Muscle of leg (tissue), 16 donors: ENCODE measurements at places on chromosomes 16 and 17. TPM values are rescaled to one million over a fixed set of nuclear protein-coding genes. Genes with fewer than 3 reads are reported as not detected.
A peak's percentile ranks its signal among the peaks of the same experiment; 100 is the strongest.

DNA sequence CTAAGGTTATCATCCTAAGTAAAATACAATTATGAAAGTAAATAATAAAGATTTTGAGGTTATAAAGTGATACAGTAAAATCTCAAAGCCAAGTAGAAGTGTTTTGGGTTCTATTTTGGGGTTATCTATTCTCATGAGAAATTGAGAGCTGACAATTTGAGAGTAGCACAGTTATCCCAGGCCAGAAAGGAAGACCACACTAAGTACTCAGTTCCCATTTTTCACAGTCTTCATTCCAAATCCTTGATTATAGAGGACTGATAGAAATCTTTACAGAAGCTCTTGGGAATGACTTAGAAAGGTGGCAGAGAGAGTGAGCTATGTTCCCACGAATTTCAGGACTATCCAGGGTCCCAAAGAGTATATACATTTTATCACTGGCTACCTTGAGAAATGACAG, 4.6 kb downstream of the GFOD2 start:
- no peak for DNase-seq
- no peak overlapping the region for H3K4me3 ChIP-seq
- H3K27ac ChIP-seq: no peak overlapping the region
- peaks cover 8% of the 10 kb centered on the region for H3K4me1 ChIP-seq
- H3K36me3 ChIP-seq: peaks cover 7% of the 10 kb centered on the region
- H3K27me3 ChIP-seq: no peaks in the 10 kb centered on the region

DNA sequence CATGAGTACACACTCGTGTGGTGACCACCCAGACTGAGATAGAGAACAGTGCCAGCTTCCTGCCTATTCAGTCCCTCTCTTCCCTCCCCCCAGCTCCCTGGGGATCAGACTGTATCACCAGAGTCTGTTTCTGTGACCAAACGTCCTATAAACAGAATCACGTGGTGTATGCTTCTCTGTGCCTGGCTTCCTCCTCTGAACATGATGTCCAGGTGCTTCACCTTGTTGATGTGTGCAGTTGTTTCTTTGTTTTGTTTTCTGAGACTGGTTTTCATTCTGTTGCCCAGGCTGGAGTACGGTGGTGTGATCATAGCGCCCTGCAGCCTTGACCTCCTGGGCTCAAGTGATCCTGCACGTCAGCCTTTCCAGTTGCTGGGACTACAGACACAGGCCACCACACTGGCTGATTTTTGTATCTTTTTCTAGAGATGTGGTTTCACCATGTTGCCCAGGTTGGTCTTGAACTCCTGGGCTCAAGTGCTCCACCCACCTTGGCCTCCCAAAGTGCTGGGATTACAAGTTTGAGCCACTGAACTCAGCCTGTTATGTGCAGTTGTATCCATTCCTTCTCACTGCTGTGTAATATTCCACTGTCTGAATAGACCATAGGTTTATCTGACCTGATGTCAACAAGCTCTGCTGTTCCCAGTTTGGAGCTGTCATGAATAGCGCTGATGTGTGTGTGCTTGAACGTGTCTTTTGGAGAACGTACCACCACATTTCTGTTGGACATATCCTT, 28.9 kb upstream of the PRM1 start:
- no peak for DNase-seq
- H3K27me3 ChIP-seq: no peaks in the 10 kb centered on the region
- no peak overlapping the region for H3K27ac ChIP-seq

DNA sequence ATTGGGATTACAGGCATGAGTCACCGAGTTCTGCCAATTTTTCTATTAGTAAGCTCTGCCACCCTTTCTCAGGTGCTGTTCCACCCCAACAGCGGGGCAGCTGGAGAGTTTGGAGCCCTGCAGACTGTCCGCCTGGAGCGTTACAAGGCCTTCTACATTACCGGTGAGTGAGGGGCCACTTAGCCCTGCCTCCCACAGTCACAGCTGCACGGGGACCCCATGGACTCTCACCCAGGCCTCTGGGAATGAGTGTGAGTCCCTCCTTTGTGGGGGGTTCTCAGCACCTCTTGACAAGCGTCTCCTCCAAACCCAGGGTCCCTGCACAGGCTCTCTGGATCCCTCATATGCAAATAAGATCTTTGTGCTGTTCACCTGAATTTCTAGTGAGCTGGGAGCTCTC, 56.0 kb downstream of the WIPI1 start:
- H3K4me1 ChIP-seq: peaks cover 14% of the 10 kb centered on the region
- no peak overlapping the region for H3K27ac ChIP-seq
- DNase-seq: no peak
- H3K36me3 ChIP-seq: no peaks in the 10 kb centered on the region
- H3K27me3 ChIP-seq: no peaks in the 10 kb centered on the region
- H3K4me3 ChIP-seq: no peak overlapping the region

DNA sequence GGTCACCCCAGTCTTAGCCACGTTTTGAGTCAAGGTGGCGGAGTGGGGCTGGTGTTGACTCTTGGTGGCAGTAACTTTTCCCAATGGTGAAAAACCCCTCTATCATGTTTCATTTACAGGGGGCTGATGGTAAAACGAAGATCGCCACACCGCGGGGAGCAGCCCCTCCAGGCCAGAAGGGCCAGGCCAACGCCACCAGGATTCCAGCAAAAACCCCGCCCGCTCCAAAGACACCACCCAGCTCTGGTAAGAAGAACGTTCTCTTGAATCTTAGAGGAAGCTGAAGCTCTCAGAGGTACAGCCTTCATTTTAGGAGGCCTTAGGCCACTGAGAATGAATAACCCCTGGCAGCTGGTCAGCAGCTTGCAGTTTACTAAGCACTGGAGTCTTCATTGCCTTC, 7.7 kb upstream of the STH start:
- H3K27me3 ChIP-seq: no peaks in the 10 kb centered on the region
- H3K4me1 ChIP-seq: peaks cover 20% of the 10 kb centered on the region
- H3K27ac ChIP-seq: no peak overlapping the region
- no peak for DNase-seq
- no peaks in the 10 kb centered on the region for H3K36me3 ChIP-seq
- no peak overlapping the region for H3K4me3 ChIP-seq

- H3K4me3 ChIP-seq: no peak overlapping the region
- H3K36me3 ChIP-seq: no peaks in the 10 kb centered on the region
- no peaks in the 10 kb centered on the region for H3K27me3 ChIP-seq
- no peak for DNase-seq
Observed at GRCh38 chr16:10156099-10156498, 26.1 kb downstream of the GRIN2A start.

- no peak overlapping the region for H3K27ac ChIP-seq
- peaks cover 18% of the 10 kb centered on the region for H3K27me3 ChIP-seq
- peaks cover 23% of the 10 kb centered on the region for H3K4me1 ChIP-seq
- peak; percentile 86 for DNase-seq
Observed at GRCh38 chr17:36482611-36483504, 3.6 kb upstream of the ZNHIT3 start.

- peaks cover 24% of the 10 kb centered on the region for H3K27me3 ChIP-seq
- no peaks in the 10 kb centered on the region for H3K36me3 ChIP-seq
- peaks cover 9% of the 10 kb centered on the region for H3K4me1 ChIP-seq
Observed at GRCh38 chr16:67326472-67327309, at the start of the genes KCTD19 and LRRC36. Gene KCTD19 (minus strand): TSS chr16:67326741. CDS start chr16:67326707, 34 bp downstream. Gene LRRC36 (plus strand): TSS chr16:67326815. CDS start chr16:67326863, 48 bp downstream.

DNA sequence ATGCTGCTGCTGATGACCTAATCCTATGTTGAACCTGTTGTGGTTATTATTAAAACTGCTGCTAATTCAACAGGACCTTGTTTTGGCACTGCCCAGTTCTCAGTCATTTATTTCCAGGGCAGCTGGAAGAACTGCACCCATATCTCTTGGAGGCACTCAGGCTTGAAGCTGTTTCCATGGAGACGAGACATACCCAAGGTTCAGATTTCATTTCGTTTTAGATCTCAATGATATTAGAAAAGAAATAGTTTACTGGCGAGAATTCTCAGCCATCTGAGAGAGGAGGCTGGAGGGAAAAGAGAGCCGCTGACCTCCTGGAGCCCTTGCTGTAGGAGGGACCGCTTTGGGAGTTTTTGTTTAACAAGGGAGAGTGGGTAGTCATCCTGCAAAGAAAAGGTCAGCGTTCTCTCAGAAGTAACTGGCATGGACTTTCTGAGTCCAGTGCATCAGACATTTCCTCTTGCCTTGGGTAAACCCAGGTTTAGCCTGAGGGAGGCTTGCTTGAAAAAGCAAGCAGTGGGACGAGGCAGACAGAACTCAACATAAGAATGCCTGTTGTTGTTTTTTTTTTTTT, 75.4 kb downstream of the YPEL2 start:
- peaks cover 11% of the 10 kb centered on the region for H3K4me1 ChIP-seq
- DNase-seq: peak; percentile 40
- H3K27ac ChIP-seq: peak overlapping the region; percentile 2
- H3K4me3 ChIP-seq: no peak overlapping the region
- peaks cover 3% of the 10 kb centered on the region for H3K36me3 ChIP-seq

GRCh38 chr17:44555099-44555498, 2.2 kb upstream of the FZD2 start:
- H3K4me1 ChIP-seq: peaks cover 23% of the 10 kb centered on the region
- H3K27me3 ChIP-seq: peaks cover 18% of the 10 kb centered on the region
- no peak overlapping the region for H3K4me3 ChIP-seq
- DNase-seq: peak; percentile 41

- H3K27ac ChIP-seq: no peak overlapping the region
- H3K27me3 ChIP-seq: no peaks in the 10 kb centered on the region
- no peaks in the 10 kb centered on the region for H3K4me1 ChIP-seq
- H3K36me3 ChIP-seq: peaks cover 2% of the 10 kb centered on the region
- no peak for DNase-seq
Observed at GRCh38 chr17:59954856-59955255, 9.7 kb downstream of the RNFT1 start.

DNA sequence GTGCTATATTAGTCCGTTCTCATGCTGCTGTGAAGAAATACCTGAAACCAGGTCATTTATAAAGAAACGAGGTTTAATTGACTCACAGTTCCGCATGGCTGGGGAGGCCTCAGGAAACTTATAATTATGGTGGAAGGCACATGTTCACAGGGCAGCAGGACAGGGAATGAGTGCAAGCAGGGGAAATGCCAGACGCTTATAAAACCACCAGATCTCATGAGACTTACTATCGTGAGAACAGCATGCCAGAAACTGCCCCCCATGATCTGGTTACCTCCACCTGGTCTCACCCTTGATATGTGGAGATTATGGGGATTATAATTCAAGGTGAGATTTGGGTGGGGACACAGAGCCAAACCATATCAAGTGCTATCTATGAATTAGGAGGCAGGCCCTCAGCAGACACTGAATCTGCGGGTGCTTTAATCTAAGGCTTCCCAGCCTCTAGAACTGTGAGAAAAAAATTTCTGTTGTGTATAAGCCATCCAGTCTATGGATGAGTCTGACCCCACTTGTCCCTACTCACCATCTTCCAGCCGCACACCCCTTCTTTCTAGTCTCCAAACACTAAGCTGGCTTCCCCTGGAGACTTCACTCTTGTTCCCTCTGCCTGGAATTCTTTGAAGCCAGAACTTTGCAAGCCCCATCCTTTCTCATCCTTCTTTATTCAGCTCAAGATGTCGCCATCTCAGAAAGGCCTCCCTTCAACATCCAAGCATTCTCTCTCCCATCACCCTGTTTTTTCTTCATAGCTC, 772 bp upstream of the NUP93 start:
- DNase-seq: no peak
- H3K4me3 ChIP-seq: peak overlapping the region; percentile 95

DNA sequence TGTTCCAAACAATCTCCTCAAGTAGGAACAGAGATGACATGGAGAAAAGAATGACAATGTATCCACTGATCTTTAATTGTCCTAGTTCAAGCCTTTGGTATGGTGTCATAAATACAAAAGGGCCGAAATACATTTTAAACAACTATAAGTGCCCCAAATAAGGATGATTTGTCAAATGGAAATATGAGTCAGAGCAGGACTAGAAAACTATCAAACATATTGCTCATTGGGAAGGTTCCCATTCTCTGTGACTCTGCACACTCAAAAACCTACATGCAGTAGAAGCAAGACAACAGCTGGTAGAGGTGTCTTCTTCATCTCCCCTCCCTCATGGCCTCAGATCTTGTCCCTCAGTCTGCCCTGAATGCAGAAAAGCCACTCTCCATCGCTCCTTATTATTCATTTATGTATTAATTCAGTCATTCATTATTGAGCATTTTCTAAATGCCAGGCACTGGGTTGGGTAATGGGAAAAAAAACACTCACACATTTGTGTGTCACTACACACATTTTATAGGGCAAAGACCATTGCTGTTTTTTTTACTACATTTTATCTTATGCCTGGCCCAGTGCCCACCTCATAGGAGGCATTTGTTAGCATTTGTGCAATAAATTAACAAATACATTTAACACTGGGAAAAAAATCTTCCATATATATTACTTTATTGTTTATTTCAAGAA, 10.1 kb downstream of the CA10 start:
- H3K36me3 ChIP-seq: no peaks in the 10 kb centered on the region
- H3K4me1 ChIP-seq: no peaks in the 10 kb centered on the region
- DNase-seq: no peak
- H3K4me3 ChIP-seq: no peak overlapping the region

GRCh38 chr16:46743232-46743719, 4.9 kb downstream of the MYLK3 start:
- H3K4me3 ChIP-seq: no peak overlapping the region
- no peaks in the 10 kb centered on the region for H3K27me3 ChIP-seq
- peak; percentile 50 for DNase-seq
- peaks cover 27% of the 10 kb centered on the region for H3K4me1 ChIP-seq
- H3K36me3 ChIP-seq: no peaks in the 10 kb centered on the region
- peak overlapping the region; percentile 74 for H3K27ac ChIP-seq

- no peaks in the 10 kb centered on the region for H3K36me3 ChIP-seq
- DNase-seq: no peak
- H3K4me1 ChIP-seq: no peaks in the 10 kb centered on the region
- H3K4me3 ChIP-seq: no peak overlapping the region
Observed at GRCh38 chr16:10906482-10906881, 29.5 kb downstream of the CIITA start.

DNA sequence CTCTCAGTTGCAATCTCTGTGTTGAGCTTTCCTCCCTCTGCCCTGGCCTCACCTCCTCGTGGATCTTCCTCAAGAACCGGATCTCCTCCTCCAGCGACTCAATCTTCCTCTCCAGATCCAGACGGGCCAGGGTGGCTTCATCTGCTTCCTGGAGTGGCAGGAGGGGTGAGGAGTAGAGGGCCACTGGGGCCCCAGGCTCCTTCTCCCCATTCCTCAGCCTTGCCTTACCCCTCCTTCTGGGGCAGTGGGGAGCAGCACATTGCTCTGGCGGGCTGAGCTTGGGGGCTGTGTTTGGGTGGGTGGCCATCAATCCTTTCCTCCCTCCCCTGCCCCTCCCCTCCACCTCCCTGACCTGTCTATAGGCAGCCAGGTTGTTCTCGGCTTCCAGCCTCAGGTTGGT, 1.6 kb downstream of the GFAP start:
- H3K27ac ChIP-seq: no peak overlapping the region
- H3K36me3 ChIP-seq: no peaks in the 10 kb centered on the region
- peaks cover 40% of the 10 kb centered on the region for H3K27me3 ChIP-seq
- H3K4me3 ChIP-seq: no peak overlapping the region
- DNase-seq: no peak

Gene HNF1B
- total RNA-seq: not detected

Gene SPAG5
- total RNA-seq: 16.1 TPM

Gene CD300LG
- 2.3 TPM for total RNA-seq

Gene CNP
- total RNA-seq: 25.8 TPM

Gene CCL14
- total RNA-seq: 15.2 TPM

Gene NUPR1
- 40.3 TPM for total RNA-seq

Gene MAPK8IP3
- 36.5 TPM for total RNA-seq

Gene CCDC144A
- 6.5 TPM for total RNA-seq

Gene AP1G1
- total RNA-seq: 33.7 TPM

Gene BCKDK
- total RNA-seq: 12.7 TPM
